Fibroblast of mammary gland (primary cell): ENCODE measurements at places on chromosomes 1 and 21.

DNA sequence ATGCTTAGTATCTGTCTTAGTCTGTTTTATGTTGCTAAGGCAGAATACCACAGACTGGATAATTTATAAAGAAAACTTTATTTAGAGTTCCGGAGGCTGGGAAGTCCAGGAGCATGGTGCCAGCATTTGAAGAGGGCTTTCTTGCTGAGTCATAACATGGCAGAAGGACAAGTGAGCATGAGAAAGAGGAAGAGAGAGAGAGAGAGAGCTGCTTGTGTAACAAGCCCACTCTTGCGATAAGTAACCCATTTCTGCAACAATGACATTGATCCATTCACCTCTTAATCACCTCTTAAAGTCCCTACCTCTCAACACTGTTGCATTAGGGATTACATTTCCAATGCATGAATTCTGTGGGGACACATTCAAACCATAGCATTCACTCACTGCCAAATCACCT is 11.7 kb upstream of the MYOCOS start:
- DNase-seq: peak; percentile 73

DNA sequence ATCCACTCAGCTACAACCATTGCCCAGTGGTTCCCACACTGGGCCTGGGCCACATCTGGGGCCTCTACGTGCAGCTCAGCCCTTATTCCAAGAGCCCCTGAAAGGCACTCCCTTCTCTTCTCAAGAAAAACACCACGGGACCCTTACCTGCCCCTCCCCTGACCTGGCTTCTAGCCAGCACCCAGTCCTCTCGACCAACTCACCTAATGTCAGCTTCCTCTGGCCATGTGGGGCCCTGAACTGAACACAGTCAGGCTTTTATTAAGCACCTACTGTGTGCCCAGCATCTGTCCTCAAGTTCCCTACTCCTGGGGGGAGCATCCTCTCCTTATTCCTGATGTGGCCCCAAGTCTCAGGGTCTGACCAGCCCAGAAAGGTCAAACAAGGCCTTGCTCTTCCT is 208.4 kb downstream of the MATN1 start:
- DNase-seq: no peak

- peak; percentile 57 for DNase-seq
Measured at GRCh38 chr1:156656806-156657740, 15.2 kb downstream of the BCAN start.

- DNase-seq: peak; percentile 41
Measured at GRCh38 chr1:226737819-226738420, 1.2 kb downstream of the ITPKB start.

- DNase-seq: no peak
Measured at GRCh38 chr21:43890042-43890441, 25.0 kb downstream of the AGPAT3 start.

DNA sequence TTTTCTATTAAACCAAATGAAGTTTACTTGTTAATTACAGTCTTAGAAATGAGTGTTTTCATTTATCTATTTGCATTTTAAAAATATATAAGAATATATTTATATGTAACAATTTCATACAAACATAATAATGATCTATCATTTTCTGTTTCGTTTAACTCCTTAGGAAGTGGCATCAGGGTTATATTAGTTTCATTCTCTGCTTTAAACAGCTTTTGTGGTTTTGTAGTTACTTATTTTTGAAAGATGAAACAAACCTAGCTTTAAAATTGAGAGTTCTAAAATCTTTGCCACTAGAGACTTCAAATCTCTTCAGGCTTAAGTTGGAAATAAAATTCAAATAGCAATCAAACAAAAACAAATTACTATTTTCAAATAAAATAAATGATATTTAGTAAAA is 2110.6 kb downstream of the MRPL39 start:
- no peak for DNase-seq

DNA sequence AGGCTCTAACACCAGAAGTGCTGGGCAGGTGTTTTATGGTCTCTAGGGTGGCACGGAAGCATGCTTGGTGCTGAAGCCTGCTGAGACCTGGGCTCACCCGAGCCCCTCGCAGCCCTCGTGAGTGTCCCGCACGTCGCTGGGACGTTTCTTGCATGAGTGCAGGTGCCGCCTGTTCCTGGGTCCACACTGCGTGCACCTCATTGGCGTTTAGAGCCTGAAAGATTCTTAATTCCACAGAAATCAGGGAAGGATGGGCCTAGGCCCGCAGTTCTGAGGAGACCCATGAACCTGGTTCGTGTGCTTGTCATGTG is 43.8 kb upstream of the DIP2A start:
- no peak for DNase-seq

GRCh38 chr1:44244986-44245385 is 31.7 kb downstream of the DMAP1 start:
- DNase-seq: no peak

DNA sequence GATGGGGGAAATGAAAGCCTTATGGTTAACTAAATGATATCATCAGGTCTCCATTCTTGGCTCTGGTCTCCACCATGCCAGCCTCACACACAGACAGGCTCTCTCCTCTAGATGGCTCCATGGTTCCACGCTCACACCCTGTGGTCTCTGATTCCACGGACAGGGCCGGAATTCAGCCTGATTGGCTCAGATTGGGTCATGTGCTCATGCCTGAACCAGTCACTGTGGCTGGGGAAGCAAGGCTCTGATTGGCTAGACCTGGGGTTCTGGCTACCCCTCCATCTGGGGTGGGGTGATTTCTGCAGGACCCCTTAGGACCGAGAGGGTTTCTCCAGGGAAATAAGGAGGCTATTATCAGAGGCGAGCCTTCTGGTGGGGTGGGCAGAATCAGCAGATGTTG is 277.0 kb downstream of the PTPRU start:
- DNase-seq: peak; percentile 68

DNA sequence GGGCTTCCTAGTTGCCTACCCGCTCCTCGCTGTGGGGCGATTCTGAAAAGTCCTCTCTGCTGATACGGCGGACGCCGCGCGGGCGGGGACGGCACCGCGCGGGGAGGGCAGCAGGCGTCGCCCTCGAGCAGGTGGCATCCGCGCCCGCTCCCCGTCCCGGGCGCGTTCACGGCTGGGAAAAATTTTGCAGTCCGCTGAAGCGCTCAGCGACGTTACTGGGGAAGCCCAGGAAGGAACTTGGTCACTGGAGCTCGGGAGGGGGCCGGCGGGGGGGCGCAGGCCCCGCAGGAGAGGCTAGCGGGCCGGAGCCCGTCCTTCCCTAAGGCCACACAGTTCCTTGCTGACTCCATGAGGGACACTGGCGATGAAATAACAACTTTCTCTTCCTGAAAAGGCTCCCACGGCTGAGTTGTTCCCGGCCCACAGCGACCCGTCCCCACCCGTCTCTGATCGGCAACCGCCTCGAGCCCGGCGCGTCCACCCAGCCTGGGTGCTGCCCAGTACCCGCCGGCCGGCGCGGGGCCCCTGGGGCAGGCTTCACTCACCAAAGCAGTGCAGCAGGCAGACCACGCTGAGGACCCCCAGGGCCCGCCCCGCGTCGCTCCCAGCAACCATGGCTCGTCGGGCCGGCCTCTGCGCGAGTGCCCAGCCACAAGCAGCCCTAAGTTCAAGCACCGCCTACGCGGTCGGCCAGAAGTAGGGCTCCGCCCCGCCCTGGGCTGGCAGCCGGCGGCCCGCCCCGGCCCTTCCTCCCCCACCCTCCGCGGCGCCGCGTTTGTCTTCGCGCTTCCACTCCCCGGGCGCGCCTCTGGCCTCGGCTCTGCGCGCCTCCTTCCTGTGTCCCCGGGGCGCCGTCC is at the start of gene CD58:
Gene CD58, minus strand, starts transcription at position 669 of the 857 bp plus-strand sequence. Its CDS starts 54 bp downstream, at position 615.
- DNase-seq: peak; percentile 76

GRCh38 chr1:70427976-70428375 is 16.9 kb downstream of the CTH start:
- peak; percentile 18 for DNase-seq

- DNase-seq: peak; percentile 89
Measured at GRCh38 chr1:21337928-21338572, 47.8 kb upstream of the ECE1 start.

DNA sequence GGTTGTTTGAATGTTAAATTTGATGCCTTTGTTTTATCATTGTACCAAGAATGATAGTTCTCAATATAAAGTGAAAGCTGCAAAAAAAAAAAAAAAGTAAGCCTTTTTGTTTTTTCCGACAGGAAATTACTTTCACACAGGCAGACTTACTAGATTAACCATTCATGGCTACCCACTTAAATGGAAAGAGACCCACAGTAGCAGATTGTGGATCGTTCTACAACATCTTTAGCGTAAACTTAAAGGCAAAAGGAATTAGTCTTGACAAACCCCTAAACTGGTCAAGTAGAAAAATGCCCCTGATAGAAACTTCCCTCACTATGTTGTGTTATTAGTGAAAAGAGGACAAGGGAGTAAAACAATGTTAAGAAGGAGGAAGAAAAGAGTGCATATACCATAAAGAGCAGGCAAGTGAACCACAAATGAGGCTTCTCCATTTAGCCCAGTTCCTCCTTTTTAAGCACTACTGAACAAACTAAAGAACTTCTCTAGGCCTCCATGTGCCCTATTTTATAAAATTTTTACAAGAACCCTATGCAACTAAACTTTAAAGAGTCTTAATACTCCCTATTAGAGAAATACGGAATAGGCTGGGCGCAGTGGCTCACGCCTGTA is 1560.3 kb downstream of the MRPL39 start:
- DNase-seq: no peak

DNA sequence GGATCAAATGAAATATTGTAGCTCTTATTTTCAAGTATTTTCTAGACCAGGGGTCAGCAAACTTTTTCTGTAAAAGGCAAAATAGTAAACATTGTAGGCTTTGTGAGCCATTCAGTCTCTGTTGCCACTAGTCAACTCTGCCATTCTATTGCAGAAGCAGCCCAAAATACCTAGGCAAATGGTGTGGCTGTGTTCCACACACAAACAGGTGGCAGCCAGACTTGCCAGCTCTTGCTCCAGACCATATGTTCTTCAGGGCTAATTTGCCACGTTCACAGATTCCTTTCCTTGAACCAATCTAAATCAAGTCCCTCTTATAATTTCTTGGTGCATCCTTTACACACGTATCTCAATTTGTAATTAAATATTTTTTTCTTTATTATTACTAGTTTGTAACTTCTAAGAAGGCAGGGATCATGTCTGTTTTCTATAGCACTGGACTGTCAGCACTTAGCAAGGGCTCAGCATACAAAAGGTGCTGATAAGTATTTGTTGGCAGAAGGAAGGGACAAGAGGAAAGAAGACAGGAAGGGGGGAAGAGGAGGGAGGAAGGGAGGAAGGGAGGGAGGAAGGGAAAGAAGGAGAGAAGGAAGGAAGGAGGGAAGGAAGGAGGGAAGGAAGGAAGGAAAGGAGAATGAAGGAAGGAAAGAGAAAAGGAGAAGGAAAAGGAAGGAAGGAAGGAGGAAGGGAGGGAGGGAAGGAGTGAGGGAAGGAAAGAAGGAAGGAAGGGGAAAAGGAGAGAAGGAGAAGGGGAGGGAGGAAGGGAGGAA is 106.5 kb upstream of the EDEM3 start:
- DNase-seq: no peak
